SW 1271 (cell line): ENCODE measurements at places on chromosomes 12 and 14.

- DNase-seq, result no peak
These were observed 8.0 kb downstream of the ANO6 start for GRCh38 chr12:45223868-45224267.

GRCh38 chr12:96327346-96327745, 72.9 kb downstream of the CDK17 start:
- DNase-seq, result no peak

GRCh38 chr12:51925346-51926063, 18.2 kb downstream of the ACVRL1 start:
- DNase-seq, result no peak

DNA sequence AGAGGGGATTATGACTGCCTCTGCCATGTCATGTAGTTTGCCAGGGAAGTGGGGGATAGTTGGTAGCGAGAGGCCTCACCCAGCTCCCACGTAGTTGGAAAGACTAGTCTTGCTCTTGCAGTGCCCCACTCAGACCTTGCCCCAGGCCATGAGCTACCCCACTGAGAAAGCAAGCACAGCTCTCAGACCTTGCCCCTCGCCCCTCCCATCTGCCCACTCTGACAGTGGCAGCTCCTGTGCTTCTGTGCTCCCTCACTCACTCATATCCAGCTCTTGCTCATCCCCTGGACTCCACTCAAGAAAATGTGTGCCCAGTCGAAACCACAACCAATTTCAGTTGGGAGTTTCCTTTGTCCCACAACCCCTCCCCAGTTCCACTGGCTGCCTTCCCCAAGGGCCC, 55.5 kb upstream of the BDKRB2 start:
- no peak for DNase-seq

DNA sequence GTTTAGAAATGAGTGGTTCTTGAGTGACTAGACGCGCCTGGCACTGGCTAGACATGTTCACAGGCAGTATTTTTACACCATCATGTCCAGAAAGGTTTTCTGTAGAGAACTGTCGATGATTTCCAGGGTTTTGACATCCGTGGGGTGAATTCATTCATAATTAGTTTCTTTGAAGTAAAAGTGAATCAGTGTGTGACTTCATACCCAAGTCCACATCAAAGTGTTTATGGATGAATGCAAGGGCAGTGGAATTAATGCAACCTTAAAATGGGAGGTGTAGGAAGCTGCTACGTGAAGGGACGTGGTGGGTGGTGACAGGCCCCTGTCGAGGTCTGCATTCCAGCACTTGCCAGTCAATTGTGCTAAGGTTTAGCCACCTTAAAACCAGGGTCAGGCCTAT, 38.4 kb upstream of the ELK3 start:
- no peak for DNase-seq

DNA sequence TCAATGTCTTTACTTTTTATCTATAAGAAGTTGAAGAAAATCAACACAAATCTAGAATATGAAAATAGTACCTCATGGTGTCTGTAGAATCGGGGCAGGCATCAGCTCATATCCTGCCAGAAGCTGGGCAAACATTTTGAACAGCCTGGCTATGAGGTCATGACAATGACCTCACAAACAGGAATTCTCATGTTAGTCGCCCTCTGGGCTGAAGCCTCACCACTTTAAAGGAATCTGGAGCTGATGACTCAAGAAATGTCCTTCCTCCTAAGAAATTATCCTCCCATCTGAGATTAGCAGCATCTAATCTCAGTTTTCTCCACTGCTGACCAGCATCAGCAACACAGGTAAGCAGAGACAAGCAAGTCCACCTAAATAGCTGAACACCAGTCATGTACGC, 27.1 kb downstream of the CLIP1 start:
- DNase-seq, result peak; percentile 55

DNA sequence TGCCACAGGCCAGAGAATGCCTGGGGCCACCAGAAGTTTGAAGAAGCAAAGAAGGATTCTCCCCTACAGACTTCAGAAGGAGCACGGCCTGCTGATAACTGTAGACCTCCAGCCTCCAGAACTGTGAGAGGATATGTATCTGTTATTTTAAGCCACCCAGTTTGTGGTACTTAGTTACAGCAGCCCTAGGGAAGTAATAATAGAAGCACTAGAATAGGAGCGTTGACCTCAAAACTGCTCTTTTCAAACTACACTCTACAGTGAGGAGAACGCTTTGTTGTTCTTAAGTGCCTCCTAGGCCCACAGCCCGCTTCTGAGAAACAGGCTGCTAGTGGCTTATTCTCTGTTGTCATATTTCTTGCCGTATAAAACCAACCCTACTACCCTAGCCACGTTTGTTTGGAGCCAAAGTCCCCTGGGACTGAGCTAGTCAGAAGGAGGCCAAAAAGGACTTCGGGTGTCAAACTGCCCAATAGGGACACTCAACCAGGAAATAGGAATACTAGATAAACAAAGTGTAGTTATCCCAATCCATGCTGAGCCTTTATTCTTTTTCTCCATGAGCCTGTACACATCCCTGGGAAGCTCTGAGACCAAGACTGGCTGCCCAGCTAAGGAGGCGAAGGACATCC, 38.5 kb upstream of the FRS2 start:
- no peak for DNase-seq

- DNase-seq, result no peak
These were observed 58.1 kb downstream of the SPTB start for GRCh38 chr14:64821651-64822050.

- no peak for DNase-seq
These were observed 54.1 kb downstream of the EP400 start for GRCh38 chr12:132003846-132004245.

DNA sequence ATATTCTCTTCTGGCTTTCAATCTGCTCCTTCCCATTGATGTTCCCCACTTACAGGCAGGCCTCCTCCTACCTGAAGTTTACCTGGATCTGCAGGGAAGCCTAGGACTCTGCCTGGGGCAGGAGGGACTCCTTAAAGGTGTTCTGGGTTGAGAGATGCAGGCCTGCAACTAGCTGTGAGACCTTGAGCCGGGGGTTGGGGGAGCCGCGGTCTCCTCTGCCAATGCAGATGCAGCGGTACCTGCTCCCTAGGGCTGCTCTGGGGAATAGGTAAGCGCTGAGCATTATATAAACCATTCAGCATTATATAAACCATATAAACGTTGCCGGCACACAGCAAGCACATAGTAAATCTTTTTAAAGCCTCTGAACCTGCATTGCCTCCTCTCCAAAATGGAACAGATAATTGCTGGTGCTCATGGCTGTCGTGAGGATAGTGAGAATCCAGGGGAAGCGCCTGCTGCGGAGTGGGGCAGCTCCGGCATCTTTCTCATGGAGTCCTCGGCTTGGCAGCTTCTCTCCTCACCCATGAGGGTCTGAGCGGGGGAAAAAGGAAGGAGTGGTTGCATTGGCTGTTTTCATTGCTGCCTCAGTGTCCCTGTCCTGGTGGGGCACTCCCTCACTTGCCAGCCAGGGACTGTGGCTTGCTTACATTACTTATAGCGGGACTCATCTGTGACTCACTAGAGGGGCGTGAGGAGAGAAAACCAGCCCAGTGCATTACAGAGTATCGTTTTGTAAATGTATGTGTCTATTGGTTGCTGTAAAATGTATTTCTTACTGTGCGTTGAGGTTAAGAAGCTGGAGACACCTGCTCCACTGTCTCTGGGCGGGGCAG, 12.5 kb upstream of the KRT80 start:
- no peak for DNase-seq

DNA sequence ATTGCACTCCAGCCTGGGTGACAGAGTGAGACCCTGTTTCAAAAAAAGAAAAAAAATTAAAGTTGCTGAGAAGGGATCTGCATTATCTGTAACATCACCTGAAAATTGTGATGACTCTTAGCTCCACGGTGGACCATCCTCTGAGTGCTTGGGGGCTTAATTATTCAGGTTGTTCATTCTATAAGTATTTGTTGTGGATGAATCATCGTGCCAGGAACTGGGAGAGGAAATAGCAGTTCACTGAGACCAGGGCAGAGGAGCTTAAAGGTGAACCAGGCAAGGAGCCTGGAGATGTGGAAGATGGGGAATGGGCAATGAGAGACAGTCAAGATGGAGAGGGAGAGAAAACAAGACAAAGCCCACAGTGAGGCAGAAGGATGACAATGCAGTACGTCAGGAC, 25.5 kb upstream of the GSC start:
- no peak for DNase-seq

GRCh38 chr12:2410496-2410895, 357.7 kb downstream of the CACNA1C start:
- no peak for DNase-seq

DNA sequence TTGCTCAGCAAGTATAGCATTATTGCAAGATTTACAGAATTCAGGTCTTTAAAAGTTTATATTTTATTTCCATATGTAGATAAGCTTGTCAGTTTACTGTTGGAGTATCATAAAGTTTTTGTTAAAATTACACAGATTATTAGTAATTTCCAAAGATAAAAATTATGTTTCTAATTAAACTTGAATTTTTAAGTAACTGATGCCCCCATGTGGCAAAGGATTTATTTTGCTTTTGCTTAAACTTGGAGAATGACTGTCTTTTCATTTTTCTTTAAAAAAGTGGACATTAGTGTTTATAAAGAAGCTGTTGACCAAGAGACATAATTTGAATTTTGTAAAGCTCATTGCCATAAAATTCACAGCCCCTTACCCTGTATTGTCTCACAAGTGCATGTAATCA, 45.8 kb downstream of the ETNK1 start:
- no peak for DNase-seq

DNA sequence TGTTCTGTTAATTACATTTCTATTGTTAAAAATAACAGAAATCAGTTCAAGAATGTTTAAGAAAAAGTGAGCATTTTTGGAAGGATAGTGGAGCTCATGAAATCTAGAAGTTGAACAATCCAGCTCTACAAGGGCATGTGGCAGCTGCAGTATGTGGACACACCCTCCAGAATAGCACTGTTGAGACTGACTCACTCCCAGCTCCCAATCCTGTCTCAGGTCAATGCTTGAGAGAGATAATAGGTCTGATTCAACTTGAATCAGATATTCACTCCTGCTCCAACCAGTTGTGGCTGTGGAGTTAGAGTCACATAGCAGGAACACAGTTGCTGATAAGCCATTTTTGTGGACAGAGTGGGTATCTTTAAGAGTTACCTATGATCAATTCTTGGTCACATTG, 113.0 kb upstream of the NTF3 start:
- DNase-seq, result no peak

- no peak for DNase-seq
These were observed 139.4 kb downstream of the GRIP1 start for GRCh38 chr12:66539431-66539830.

GRCh38 chr12:22415342-22416309, 81.1 kb upstream of the ST8SIA1 start:
- DNase-seq, result no peak

GRCh38 chr12:76628745-76629144, 69.2 kb upstream of the OSBPL8 start:
- DNase-seq, result no peak

DNA sequence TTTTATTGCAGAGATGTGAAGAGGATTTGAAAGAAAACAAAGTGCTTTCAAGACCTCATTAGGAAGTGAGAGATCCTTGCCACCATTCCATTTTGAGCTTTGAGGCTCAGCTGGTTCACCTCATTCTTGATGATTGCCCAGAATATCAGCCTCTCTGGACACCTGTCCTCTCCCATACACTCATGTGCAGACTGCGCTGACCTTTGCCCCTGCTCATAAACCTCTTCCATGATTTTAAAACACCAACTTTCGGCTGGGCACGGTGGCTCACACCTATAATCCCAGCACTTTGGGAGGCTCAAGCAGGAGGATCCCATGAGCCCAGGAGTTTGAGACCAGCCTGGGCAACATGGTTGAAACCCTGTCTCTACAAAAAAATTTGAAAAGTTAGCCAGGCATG, 8.9 kb downstream of the COX14 start:
- DNase-seq, result no peak

DNA sequence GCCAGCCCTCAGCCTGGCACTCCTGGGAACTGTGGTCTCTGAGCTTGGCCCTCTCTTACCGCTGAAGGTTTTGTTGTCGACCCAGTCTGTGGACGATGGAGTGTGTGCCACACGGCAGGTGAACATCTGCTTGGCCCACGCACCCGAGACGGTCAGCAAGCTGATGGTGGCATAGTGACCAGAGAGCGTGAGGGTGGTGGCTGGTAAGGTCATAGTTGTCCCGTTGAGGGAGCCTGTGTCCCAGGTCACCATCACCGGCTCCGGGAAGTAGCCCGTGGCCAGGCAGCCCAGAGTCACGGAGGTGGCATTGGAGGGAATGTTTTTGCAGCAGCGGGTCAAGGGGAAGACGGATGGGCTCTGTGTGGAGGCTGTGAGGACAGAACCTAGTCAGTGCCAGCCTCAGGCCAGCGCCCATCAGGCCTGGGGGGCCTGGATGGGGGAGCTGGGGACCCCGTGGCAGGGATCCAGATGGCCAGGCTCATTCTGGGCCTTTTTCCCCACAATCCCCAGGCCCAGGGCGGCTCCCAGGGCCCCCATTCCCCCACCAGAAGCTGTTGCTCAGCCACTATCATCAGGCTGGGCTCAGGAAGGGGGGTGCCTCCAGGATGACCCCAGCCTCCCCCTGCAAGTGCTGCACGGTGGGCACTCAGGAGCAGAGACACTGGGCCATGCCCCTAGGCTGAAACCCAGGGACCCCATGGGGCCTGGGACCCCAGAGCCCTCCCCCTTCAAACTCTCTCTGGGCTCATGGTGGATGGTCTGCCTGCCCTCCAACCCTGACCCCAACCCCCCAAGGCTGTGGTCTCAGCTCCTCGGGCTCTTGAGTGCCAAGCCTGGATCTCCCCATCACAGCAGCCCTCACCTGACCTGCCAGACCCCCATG, 75.2 kb downstream of the TMEM121 start:
- DNase-seq, result no peak

- no peak for DNase-seq
These were observed 71.0 kb downstream of the RFLNA start for GRCh38 chr12:124365726-124366430.

DNA sequence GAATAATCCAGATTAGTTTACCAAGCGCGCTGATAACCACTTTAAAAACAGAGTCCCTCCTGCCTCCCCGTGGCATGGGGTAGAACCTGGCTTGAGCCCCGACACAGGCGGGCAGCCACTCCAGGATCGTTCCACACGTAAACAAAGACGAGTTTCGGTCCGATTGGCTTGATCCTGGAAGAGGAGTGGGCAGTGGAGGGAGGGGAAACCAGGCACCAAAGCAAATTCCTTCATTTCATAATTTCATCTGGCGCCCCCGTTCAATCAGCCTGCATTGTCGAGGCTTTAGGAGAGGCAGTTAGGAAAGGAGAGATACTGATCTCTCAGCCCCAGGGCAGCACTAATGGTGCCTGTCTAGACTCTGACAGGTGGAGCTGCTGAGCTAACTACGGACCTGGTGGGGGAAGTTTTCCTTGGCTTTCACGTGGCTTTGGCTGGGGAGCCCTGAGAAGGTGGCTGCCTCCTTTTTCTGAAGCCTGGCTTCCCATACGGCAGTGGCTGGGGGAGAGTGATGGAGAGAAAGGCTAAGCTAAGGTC, 751 bp upstream of the GPRC5A start:
- DNase-seq, result peak; percentile 89

GRCh38 chr12:68279227-68280054, 26.0 kb upstream of the IL22 start:
- no peak for DNase-seq

- no peak for DNase-seq
These were observed 47.4 kb downstream of the TRAFD1 start for GRCh38 chr12:112172556-112173324.
